ENCODE measurements at places on chromosomes 4 and X.

DNA sequence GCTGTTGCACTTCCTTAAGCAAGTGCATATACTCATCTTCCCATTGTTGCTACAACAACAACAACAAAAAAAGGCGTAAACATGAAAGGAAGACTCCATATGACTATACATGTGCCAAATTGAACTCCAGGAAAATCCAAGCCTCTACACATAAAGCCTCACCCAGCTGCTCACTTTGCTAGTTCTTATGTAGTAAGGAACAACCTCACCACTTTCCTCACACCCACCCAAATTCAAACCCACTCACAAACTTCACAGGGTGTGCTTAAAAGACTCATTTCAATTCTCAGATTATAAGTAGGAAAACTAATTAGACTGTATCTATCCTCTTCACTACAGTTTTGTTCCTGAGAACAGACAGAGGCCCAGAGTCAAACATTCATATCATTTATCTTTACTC is 671.1 kb upstream of the INTU start:
- no peak for DNase-seq

DNA sequence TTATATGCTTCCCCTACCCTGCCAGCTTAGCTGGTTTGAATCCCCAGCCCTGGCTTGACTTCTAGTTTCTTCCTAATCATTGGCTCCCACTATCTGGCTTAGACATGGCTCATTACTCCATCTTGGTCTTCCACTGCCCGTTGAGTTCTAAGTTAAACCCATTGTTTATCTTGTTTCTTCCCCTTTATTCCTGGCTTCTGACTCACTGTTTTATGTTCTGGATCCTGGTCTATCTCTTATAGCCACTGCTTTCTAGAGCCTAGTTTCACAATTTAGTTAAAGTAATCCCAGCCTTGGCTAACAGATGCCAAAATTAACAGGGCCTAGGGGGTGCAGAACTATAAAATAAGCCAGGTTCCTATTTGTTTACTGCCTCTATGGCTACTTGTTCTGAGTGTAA is 120.9 kb downstream of the ARHGEF9 start:
- DNase-seq, result no peak

GRCh38 chrX:139850968-139851367 is 81.9 kb downstream of the ATP11C start:
- no peak for DNase-seq

- DNase-seq, result no peak
Measured at GRCh38 chrX:19373351-19373891, 29.7 kb downstream of the PDHA1 start.

- DNase-seq, result peak; percentile 1
Measured at GRCh38 chrX:136268051-136269048, 17.1 kb upstream of the MAP7D3 start.

GRCh38 chr4:120796271-120796670 is 126.3 kb downstream of the PRDM5 start:
- DNase-seq, result no peak

- no peak for DNase-seq
Measured at GRCh38 chr4:174423257-174423944, 98.9 kb downstream of the HPGD start.

DNA sequence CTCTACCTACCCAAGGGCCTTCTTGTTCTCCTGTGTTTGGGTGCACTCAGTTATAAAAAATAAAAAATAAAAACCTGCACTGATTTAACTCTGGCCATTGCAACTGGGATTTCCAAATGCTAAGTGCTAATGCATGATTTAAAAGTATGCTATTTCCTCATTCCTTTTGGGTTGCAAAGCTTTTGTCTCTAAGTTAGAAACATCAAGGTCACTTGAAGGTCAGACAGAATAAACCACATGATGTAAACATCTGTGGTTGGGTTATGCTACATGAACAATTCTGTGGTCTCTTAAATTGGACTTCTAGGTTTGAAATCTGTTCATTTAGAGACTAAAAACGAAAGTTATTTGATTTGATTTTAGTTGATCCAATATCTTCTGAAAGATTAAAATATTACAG is 1547.4 kb upstream of the TENM3 start:
- no peak for DNase-seq

DNA sequence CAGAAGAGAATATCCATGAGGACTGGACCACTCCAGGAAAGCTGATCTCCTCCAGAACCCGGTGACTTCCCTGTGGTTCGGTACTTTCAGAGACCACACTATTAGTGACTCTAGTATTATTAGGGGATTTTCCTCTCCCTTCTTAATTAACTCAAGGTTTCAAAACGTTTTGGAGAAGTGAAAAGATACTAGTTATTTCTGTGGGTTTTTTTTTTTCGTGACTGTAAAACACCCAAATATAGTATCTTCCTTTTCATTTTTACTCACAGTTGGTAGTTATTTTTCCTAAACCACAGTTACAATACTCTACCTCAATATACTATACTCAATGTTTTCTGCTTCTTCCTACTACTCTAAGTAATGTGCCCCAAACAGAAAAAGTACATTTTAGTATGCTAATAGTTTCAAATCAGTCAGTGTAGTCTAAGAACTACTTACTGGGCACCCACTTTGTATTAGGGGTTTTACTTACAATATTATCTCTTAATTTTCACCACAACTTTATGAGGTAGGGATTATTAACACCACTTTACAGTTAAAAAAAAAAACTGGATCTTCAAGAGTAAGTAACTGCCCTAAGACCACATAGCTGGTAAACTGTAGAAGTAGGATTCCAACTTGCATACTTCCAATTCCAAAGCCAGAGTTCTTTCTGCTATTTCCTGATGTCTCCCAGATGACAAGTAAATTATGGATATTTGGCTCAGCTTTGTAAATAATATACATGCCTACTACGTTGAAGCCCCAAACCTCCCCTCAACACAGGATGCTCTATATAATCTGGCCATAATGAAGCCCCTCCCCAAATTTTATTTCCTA is 45.0 kb downstream of the SLC9A7 start:
- no peak for DNase-seq

GRCh38 chr4:1809754-1810502 is 16.8 kb downstream of the FGFR3 start:
- DNase-seq, result peak; percentile 25

DNA sequence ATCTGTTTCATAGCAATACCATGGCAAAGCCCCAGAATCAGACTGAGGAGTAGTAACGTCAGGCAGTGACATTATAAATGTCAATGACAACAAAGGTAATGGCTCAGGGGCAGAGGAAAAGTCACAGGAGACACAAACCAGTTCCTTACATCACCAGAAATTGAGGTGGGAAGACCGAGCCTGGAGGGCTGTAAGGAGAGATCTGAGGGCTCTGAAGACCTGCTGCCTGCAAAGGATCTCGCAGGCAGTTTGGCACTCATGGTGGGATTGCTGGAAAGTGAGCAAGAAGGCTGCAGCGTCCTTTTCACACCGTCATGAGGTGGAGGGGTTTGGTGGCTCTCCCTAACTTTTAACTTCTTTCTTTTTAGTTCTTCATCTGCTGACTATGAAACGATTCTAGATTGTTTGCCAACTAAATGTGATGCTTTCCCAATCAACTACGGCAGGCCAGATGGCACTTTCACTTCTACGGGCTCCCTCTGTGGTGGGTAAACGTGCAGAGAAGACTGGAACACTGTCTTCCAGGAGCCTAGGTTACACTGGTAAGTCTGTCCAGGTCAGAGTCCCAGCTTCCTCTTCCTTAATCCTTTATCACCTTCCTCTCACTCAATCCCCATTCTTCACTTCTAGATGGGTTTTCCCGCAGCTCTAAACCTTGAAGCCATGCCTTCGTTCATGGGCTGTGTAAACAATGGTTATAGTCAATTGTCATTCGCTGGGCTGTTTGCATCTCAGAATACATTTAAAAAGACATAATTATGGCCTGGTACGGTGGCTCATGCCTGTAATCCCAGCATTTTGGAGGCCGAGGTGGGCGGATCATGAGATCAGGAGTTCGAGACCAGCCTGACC is 58.2 kb downstream of the TBC1D9 start:
- DNase-seq, result no peak

Measured in stimulated activated CD4-positive, alpha-beta T cell treated with anti-CD3 and anti-CD28 coated beads, TNF-alpha, amount 100 ng/mL, for 1 hour (primary cell).